Inflammatory macrophage treated with lipopolysaccharide for 1 hour (primary cell): ENCODE measurements at places on chromosomes 1 and 21.

DNA sequence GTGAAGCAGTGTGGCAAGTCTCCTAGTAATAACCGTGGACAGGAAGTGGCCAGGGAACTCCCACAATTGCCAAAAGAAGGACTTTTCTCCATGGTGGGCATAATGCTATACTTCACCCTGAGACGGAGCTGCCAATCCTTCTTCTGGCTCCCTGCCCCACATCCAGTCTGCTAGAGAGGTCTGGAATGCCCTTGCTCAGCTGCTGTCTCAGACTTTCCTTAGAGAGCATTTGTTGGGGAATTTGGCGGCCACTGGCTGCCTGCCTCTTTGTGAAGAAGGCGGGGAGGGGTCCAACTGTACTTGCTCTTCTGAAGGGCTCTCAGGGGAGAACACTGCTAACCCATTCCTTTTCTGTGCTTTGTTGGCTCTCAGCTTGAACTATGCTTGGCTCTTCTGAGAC, 123.7 kb upstream of the EDN2 start:
- peak; percentile 58 for DNase-seq

GRCh38 chr1:167517535-167518330, 596 bp downstream of the CD247 start:
- no peak for DNase-seq

DNA sequence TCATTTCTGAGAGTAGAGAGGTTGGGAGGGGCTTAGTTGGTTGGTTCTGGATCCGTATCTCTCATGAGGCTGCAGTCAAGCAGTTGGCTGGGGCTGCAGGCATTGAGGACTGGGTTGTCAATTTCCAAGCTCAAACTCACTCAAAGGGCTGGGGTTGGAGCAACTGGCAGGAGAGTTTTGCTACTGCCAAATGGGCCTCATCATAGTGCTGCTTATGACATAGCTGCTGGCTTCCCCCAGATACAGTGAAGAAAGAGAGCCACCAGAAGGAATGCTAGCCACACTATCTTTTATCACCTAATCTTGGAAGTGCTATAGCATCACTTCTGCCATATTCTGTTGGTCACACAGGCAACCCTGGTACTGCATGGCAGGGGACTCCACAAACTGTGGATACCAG, 363.5 kb upstream of the USP24 start:
- DNase-seq: no peak

- no peak for DNase-seq
These were observed 89.7 kb downstream of the C21orf91 start for GRCh38 chr21:17729455-17729854.
